ENCODE measurements at places on chromosomes 3 and 15.
A peak's percentile ranks its signal among the peaks of the same experiment; 100 is the strongest.

DNA sequence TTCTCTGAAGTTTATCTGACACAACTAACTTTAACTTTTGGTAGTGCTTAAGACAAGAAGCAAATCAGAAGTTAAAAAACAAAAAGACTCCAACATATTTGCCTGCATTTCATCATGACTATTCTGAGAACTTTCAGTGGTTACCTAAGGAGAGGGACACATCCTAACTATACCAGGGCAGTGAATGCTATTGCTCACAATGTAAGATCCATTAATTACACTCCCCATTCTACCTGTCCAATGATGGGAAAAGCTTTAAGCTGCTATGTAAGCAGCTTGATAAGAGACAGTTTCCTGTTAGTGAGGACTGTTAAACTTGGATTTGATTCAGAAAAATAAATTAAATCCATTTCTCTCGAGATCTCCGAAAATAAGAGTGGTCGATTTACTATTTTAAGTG, 37.5 kb downstream of the SERPINI1 start:
- DNase-seq: no peak

GRCh38 chr15:85623315-85624049, 171.2 kb downstream of the KLHL25 start:
- no peak for DNase-seq

- DNase-seq: no peak
Observed at GRCh38 chr15:94097552-94097951, 133.8 kb upstream of the MCTP2 start.

DNA sequence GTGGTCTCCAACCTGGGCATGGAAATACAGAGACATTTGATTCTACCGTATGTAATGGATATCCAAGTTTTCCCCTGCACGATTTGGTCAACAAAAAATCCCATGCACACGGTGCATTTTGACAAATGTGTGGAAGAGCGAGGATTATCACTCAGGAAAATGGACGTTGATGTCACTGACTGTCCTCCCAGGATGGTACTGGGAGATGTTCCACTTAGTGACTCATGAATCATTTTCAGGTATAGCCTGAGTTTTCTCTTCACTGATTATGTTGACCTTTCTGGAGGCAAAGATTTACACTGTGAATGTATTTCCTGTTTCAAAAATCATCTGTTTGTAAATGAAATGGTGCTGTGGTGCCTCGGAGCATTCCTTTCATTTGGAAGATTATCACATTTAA, 596.7 kb upstream of the ADAMTS9 start:
- DNase-seq: no peak

GRCh38 chr3:60303160-60303559, 948.1 kb downstream of the FHIT start:
- DNase-seq: no peak

GRCh38 chr3:94972066-94972465, 909.2 kb downstream of the NSUN3 start:
- no peak for DNase-seq

DNA sequence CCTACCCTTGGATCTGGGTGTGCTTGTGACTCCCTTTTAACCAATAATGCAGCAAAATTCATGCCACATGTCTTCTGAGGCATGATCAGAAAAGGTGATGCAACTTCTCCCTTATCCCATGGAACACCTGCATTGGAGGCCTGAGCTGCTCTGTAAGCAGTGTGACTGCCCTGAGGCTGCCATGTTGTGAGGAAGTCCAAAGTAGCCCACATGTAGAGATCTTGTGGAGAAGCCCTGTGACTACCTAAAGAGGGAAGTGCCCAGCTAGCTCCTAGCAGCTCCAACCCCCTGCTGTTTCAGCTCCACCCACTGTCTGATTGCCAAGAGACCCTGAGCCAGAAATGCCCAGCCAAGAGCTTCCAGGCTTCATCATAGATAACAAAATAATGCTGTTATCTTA, 6.4 kb upstream of the NR1D2 start:
- DNase-seq: no peak

DNA sequence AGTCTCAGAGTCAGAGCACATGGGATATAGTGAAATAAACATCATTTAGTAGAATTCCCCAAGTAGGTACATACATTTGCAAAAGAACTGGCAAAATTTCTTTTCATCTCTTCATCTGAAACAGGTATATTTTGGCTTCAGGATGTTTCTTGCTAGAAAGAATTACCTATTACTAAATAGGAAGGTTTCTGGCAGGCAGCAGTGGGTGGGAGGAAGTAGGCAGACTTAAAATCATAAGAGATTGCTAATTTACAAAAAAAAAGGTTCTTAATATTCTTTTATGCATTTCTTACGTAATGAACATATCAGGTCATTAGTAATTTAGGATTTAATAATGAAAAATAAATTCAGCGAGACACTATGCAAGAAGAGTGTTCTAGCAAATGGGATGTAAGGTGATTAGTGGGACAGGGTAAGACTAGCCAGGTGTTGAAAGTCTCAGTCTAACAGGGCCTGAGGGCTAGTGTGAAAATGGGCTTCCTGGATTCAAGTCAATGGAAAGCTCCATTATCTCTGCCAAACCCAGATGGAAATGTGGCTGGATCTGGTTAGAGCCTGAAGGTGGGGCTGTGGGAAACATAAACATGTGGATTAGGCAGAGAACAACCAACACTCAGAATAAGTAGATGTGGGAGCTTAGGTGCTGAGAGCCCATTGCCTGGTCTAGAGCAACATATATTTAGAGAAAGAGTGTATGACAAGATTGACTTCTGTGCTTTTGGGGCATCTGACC, 127.4 kb upstream of the FEZF2 start:
- no peak for DNase-seq

GRCh38 chr3:152193673-152194267, 75.0 kb upstream of the MBNL1 start:
- no peak for DNase-seq

- no peak for DNase-seq
Observed at GRCh38 chr15:57647071-57647790, 55.5 kb downstream of the MYZAP start.

- DNase-seq: no peak
Observed at GRCh38 chr3:187586226-187586625, 84.0 kb downstream of the SST start.

DNA sequence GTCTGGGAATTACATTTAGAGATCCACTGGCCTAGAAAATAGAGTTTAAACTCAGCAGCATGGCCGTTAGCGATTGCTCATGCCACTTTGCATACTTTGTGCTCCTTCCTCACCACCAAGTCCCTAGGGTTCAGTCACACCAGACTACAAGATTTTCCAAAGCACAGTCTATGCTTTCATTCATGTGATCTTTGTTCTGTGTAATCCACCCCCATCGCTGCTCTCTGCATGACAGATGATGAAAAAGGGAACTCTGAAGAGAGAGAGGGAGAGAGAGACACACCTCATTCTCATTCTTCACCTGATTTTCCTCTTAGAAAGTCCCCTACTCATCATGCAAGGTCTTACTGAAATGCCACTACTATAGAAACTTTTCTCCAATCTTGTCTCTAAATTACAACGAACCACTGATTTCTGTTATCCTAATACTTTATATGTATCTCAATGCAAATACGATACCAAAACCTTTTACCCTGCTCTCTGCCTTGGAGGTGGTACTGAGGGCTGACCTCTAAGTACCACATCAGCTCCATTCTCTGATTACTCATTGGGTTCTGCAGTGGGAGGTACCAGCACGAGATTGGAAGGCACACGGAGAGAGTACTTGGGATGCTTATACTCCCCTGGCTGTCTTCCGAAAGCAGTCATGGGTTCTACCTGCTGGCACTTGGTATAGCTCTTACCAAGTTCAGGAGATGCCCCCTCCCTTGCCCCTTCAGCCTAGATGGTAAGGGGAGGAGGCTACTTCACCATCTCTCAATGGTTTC, 1.1 kb upstream of the PARP15 start:
- DNase-seq: no peak

GRCh38 chr3:123834631-123835030, 49.5 kb downstream of the MYLK start:
- DNase-seq: no peak

GRCh38 chr3:177306252-177306651, 109.0 kb upstream of the TBL1XR1 start:
- no peak for DNase-seq

DNA sequence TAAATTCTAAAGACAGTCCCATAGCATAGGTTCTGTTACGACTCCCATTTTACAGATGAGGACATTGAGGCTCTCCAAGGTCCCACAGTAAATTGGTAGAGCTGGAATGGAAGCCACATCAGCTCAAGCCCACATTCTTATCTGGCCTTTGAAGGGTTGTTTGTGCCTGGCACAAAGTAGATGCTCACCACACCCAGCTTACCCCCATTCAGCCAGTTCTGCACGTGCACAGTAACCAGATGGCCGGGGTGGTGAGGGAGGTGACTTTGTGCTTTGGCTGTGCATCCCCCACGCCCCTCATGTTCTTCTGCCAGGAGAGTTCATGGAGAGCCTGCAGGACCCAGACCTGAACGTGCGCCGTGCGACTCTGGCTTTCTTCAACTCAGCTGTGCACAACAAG, 16.2 kb downstream of the RPL32 start:
- DNase-seq: no peak

DNA sequence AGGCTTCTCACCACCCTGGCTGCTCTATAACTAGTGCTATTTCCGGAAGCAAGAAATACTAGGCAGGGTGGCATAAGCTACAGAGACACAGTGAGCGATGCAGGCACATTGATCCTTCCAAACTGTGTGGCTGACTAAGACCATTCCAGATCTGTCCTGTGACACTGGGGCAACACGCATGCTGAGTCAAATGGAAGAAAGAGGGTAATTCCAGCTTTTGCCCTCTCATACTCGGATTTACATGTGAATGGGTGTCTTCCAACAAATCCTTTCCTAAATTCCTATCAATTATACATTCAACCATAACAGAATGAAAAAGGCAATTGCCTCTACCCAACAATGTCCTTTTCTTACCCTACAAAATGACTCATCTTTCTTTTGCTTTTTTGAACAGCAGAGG, 5.1 kb downstream of the FSIP1 start:
- DNase-seq: no peak

DNA sequence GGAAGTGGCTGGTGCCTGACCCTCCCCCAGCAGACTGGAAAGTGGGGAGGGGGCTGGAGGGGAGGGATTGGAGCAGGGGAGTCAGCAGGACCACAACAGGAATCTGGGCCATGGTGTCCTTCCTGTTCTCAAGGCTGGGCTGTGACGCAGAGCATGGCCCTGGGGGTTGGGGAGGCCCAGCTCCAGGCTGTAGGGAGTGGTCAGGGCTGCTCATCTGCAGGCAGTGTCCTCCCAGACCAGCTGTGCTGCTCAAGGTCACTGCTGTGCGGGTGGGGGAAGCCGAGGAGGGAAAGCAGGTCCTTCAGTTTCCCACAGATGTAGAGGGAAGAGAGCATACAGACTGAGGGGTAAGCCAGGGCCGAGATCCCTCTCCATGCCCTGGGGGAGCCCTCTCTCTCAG, 40.7 kb downstream of the CYP11A1 start:
- DNase-seq: no peak

- DNase-seq: peak; percentile 34
Observed at GRCh38 chr3:71050538-71051258, 532.8 kb downstream of the FOXP1 start.

GRCh38 chr15:23787346-23788105, 100.4 kb upstream of the NDN start:
- no peak for DNase-seq

- DNase-seq: no peak
Observed at GRCh38 chr15:101530224-101530958, 40.9 kb upstream of the PCSK6 start.

DNA sequence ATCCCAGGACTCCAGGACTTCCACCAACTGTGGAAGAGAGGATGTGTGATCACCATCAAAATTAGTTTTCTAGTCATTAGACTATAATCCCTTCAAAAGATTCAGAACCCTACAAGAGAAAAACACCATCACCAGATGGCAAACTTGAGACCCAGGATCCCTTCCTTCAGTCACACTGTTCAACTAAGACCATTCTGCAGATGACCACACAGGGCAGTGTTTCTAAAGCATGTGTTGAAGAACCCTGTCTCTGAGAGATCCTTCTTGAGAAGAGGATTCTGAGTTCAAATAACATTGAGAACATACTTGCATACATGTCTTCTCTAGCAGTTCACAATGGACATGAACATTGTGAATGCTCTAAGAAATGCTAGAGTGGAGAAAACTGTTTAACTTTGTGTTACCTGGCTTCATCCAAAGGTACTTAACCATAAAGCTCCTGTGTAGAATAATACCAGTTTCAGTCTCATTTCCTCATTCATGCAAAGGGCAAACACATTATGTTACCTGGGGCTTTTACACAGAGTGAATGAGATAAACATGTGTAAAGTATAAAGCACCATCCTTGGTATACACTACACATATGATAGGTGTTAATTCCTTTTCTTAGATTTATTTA, 2.4 kb upstream of the ADGRG7 start:
- no peak for DNase-seq

DNA sequence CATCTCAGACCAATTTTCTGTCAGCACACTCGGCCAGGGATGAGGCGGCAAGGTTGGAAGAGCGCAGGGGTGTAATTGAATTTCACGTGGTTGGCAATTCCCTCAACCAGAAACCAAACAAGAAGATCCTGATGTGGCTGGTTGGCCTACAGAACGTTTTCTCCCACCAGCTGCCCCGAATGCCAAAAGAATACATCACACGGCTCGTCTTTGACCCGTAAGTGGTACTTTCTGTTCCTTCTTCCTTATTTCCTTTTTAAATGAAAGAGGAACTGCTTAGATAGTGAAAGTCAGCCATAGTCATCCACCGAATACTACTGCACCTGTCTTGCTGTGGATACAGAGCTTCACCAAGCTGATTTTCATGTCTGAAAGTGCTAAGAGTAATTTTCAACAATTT, 60.1 kb downstream of the SGO1 start:
- DNase-seq: no peak

DNA sequence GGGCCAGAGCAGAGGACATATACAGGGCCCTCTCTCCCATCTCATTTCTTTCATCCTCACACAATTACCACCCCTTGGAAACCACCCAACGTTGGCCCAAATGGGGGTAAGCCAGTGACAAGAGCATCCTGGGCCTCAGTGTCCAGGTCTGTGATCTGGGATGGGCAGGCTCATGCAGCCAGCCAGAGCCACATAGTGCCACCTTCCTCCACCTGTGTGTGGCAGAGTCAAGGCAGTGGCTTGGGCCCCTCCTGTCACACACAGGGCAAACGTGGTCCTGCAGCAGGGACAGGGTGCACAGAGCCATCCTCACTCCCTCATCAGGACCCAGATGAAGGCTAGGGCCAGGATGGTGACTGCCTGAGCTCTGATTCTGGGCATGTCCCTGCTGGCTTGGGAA, 2.3 kb upstream of the MYL3 start:
- no peak for DNase-seq

DNA sequence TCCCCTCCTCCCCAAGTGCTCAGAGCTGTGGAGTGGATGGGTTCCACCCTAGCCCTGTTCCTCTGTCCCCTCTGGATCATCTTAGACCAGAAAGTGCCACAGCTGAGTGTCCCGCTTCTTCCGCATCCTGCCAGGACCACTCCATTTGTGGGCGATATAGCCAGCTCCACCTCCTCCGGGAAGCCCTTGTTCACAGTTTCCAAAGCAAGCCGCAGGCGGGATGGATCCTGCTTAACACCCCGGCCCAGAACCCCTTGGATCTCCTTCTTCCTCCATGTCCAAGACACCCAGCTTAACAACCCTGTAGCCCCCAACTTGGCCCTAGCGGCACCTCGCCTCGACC, 490 bp upstream of the ALAS1 start:
- DNase-seq: no peak

GRCh38 chr3:155744626-155745324, at the start of gene PLCH1:
Gene PLCH1 (minus strand): TSS chr3:155745071. CDS start chr3:155704224, 40,847 bp downstream.
- DNase-seq: peak; percentile 65

Data from C1 segment of cervical spinal cord (tissue), 14 donors.